ENCODE measurements at places on chromosomes 12 and 14.
A peak's percentile ranks its signal among the peaks of the same experiment; 100 is the strongest.

DNA sequence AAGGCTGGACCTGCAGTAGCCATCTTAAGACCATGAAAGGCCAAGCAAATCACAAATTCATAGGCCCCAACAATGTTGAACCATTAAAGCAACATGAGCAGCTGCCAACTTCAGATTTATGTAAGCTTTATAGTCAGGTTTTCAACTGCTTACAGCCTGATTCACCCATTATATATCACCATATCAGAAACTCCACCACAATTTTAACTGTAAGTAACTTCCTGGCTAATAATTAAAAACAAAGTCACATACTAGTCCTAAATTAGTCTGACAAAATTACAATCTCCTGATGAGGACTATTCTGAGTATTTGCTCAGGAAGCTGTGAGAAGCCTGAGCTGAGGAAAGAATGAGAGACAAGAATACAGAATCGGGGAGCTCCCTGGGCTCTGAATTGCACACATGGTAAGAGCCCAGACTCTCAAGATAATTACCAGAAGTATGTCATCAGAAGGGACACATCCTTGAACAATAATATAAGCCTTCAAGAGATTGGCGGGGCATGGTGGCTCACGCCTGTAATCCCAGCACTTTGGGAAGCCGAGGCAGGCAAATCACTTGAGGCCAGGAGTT is 55.1 kb downstream of the NUMB start:
- DNase-seq: no peak

DNA sequence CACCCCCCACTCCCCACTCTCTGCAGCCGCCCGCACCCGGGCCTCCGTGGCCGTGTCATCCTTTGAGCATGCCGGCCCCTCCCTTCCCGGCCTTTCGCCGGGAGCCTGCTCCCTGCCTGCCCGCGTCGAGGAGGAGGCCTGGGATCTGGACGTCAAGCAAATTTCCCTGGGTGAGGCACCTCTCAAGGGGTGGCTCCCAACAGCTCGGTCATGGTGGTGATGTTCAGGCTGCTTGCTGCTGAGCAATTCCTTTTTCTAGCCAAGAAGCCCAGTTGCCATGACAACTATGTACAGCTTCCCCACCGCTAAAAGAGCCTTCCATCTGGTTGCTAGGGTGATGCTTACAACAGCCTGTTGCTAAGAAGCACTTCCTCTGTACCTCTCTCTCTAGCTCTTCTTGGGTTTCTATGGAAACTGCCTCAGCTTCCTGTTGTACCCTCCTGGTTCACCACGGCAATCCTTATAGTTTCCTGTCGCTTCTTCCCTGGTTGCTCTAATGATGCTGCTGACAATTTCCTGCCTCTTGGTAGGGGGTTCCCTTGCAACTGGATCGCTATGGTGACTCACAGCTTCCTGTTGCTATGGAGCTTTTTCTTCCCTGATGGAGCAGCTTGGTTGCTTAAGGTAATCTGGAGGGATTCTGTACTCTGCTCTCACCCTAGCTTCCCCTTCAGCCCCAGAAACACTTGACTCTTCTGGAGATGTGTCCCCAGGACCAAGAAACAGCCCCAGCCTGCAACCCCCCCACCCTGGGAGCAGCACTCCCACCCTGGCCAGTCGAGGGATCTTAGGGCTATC is 11.0 kb downstream of the ZNF219 start:
- peak; percentile 65 for DNase-seq

GRCh38 chr12:115354007-115354890 is 670.3 kb upstream of the TBX3 start:
- DNase-seq: no peak

- DNase-seq: no peak
These were observed 14.4 kb upstream of the GUCY2C start for GRCh38 chr12:14710632-14711320.

- DNase-seq: no peak
These were observed 19.8 kb downstream of the HVCN1 start for GRCh38 chr12:110669193-110669502.

DNA sequence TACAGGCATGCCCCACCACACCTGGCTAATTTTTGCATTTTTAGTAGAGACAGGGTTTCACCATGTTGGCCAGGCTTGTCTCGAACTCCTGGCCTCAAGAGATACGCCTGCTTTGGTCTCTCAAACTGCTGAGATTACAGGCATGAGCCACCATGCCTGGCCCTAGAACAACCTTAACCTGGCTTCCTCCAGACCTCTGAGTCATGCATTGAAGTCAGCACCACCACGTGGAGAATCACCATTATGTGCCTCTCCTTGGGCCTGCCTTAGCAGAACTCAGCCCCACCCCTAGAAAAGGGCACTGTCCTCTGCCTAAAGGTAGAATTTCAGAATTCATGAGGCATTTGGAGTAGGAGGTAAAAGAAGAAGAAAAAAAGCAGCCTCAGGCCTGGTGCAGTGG is 49.0 kb downstream of the LIMA1 start:
- no peak for DNase-seq

GRCh38 chr12:124045671-124046455 is 72.8 kb downstream of the ZNF664 start:
- peak; percentile 94 for DNase-seq

- DNase-seq: no peak
These were observed 1.0 kb downstream of the MAP3K12 start for GRCh38 chr12:53498235-53498630.

DNA sequence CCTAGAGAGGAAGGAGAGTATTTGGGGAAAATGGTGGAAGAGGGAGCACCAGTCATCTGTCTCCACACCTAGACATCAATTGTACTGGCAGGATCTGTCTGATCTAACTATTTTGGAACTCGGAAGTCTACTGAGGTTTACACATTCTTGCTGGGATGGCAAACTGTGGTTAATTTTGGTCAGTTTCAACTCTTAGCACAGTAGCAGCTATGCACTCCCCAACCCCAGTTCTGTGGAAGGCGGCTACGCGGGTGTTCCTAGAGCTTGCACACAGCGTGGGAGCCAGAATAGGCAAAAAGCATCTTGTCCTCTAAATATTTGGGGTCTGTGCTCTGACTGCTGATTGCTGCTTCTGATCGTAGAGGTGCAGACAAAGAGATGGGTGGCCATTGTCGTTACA is 33.8 kb downstream of the TECPR2 start:
- DNase-seq: no peak

Data from pons (tissue), 1 donor.